ENCODE measurements at places on chromosomes 12 and 14. TPM values are rescaled to one million over a fixed set of nuclear protein-coding genes. Genes with fewer than 3 reads are reported as not detected.

The GARIN6 gene
- total RNA-seq: not detected

The RPS6KA5 gene
- total RNA-seq: 4.6 TPM

The WIF1 gene
- not detected for total RNA-seq

The CCDC196 gene
- not detected for total RNA-seq

The DLGAP5 gene
- 32.8 TPM for total RNA-seq

The ADAMTS20 gene
- not detected for total RNA-seq

The TAS2R7 gene
- not detected for total RNA-seq

The HAL gene
- total RNA-seq: 0.58 TPM

The GYS2 gene
- total RNA-seq: not detected

The NPFF gene
- not detected for total RNA-seq

Data from A549 treated with Mapracorat at 1 μM for 4 hours (cell line).